T-helper 2 cell (primary cell): ENCODE measurements at places on chromosomes 1 and 21.

GRCh38 chr1:10938741-10939417 is 73.6 kb upstream of the TARDBP start:
- DNase-seq: no peak

DNA sequence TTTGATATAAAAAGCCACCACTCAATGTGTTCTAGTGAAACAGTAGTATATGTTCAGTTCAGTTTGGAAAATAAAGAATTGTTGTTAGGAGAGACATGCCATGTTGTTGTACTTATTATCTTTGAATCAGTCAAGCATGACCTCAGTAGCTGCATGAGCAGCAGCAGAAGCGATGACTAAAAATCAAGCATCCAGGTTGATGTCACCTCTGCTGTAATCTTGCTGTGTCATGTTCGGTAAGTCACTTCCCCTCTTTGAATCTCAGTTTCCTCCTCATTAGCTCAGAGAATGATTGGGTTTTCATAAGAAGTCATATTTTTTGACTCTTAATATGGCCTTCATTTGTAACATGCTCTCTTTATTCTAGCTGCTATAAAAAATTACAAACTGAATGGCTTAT is 428.4 kb upstream of the B3GALT2 start:
- no peak for DNase-seq

GRCh38 chr1:234720709-234721441 is 110.9 kb upstream of the IRF2BP2 start:
- DNase-seq: no peak

- peak; percentile 40 for DNase-seq
Observed at GRCh38 chr1:147890177-147890790, 12.3 kb upstream of the GJA8 start.

DNA sequence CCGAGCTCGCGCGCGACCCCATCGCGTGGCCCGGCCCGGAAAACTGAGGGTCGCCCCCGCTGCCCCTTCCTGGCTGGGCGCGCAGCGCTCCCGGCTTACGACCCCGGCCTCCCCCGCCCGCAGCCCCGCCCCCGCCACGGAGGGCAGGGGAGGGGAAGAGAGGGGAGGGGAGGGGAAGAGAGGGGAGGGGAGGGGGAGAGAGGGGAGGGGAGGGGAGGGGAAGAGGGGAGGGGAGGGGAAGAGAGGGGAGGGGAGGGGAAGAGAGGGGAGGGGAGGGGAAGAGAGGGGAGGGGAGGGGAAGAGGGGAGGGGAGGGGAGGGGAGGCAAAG is 6.7 kb upstream of the ANKRD65 start:
- no peak for DNase-seq

GRCh38 chr1:226433341-226433720 is 25.4 kb upstream of the PARP1 start:
- no peak for DNase-seq

DNA sequence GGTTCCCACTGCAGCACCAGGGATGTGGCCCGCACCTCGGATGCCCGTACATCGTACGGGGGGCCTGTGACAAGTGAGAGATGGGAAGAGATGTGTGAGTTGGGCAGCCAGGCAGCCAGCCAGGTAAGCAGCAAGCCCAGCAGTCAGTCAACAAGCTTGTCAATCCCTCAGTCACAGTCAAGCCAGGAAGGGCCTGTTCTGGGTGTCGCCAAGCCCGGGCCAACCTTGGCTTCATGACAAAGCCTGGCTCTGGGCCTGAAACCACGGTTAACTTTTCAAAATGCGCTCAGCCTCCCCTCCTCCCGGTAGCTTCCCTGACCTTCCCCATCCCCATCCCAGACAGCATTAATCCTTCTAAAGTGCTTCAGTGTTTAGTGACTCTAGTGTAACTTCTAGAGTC is 31.8 kb downstream of the MYOM3 start:
- no peak for DNase-seq
